Midbrain (tissue), 1 donor: ENCODE measurements at places on chromosomes 4 and X.
A peak's percentile ranks its signal among the peaks of the same experiment; 100 is the strongest.

GRCh38 chr4:39942507-39942906 lies 35.2 kb downstream of the PDS5A start:
- no peak for DNase-seq

GRCh38 chr4:141686879-141687278 lies 50.5 kb downstream of the IL15 start:
- DNase-seq = no peak

DNA sequence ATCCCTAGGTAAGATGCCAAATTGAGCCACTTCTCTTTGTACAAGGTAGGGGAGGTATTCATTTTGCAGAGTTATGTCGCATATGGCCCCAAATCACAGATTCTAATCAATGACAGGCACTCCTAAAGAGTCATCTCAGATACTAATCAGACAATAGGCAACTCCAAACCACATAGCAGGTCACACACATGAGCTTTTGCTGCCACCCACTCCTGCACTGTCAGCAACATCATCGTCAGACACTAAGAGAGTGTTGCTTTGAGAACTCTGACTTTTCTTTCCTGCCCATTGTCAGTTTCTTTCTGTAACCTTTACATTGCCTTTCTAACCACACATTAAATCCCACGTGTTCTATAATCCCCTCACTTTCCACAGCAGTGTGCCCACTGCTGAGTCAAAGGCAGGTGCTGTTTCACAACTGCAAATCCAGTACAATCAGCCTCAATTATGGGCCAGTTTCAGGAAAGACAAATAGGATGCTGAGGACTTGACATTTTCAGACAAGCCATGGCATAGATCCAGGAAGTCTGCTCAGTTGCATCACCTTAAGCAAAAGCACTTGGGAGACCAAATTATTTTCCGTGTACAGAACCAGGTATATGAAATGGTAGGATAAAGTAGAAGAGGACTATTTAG lies 23.5 kb downstream of the TMEM31 start:
- DNase-seq = no peak

GRCh38 chr4:106981431-106981830 lies 54.7 kb downstream of the DKK2 start:
- no peak for DNase-seq

- DNase-seq = no peak
These were observed 36.9 kb downstream of the COQ2 start for GRCh38 chr4:83247415-83248357.

DNA sequence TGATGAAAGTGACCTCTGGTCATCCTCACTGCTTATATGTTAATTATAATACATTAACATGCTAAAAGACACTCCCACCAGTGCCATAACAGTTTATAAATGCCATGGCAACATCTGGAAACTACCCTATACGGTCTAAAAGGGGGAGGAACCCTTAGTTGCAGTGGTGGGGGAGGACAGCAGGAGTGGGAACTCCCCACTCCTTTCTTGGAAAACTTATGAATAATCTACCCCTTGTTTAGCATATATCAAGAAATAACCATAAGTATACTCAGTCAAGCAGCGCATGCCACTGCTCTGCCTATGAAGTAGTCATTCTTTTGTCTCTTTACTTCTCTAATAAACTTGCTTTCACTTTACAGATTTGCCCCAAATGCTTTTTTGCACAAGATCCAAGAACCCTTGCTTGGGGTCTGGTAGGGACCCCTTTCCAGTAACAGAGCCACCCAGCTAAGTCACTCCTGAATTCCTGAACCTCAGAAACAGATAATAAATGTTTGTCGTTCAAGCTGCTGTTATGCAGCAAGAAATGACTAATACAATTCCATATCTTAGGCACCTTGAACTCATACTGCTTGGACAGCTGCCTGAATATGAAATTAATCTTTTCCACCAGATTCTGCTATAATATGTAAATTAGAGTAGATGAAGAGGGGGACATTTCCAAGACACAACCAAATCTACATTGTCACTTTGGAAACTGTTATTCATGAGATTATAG lies 14.4 kb upstream of the REPS2 start:
- no peak for DNase-seq

DNA sequence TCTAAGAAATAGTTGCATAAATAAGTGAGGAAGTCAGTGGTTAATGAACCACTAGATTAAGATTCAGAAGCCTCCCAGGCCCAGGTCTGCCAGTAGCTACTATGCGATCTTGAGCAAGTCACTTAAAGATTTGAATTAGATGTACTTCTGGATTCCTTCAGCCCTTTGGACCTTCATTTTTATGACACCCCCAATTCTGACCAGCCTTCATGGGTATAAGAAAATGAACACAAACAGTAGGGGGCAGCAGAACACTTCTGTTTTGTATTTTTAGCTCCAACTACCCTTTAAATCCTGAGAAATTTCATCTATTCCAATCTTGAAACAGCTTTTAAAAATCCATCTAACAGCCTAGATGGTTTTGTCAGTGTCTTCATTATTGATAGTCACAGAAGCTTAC lies 19.0 kb downstream of the TMEM47 start:
- DNase-seq = peak; percentile 21

DNA sequence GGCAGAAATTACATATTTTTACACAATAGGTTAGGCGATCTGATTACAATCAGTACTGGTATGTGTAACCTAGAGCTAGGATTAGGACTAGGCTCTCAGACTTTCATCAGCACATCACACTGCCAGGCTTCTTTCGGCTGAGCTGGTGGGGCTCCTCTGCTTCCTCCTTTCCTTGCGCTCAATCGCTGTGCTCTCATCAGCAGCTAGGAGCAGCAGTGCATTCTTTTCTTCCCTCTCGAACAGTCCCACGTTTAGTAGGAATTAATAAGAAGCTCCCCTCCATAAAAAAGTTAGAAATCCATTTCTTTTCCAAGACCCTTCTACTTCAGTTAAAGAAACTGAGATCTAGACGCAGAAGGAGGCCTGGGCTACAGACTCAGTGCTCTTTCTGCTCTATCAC lies 350.4 kb downstream of the SPRY1 start:
- DNase-seq = no peak

DNA sequence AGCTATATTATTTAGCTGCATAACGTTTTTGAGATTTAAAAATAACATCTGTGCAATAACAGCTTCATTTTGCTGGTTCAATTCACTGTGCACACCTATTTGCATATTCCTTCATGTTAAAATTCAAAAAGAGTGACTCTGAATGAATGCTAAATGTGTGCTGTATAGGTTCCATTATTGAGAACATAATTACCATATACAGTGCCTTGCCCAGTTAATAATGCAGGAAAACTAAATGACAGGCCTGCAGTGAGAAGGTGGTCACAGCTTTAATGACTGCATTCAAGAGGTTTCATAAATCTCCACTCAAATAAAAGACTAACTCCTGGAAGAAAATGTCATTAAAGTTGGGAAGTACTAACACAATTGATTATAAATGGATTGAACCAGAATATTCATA lies 1183.2 kb upstream of the ADGRL3 start:
- no peak for DNase-seq

GRCh38 chr4:134955059-134955458 lies 753.5 kb upstream of the PABPC4L start:
- DNase-seq = no peak

GRCh38 chr4:54645830-54646229 lies 11.9 kb upstream of the KIT start:
- no peak for DNase-seq

- no peak for DNase-seq
These were observed 42.0 kb downstream of the LGI2 start for GRCh38 chr4:24988776-24989175.

DNA sequence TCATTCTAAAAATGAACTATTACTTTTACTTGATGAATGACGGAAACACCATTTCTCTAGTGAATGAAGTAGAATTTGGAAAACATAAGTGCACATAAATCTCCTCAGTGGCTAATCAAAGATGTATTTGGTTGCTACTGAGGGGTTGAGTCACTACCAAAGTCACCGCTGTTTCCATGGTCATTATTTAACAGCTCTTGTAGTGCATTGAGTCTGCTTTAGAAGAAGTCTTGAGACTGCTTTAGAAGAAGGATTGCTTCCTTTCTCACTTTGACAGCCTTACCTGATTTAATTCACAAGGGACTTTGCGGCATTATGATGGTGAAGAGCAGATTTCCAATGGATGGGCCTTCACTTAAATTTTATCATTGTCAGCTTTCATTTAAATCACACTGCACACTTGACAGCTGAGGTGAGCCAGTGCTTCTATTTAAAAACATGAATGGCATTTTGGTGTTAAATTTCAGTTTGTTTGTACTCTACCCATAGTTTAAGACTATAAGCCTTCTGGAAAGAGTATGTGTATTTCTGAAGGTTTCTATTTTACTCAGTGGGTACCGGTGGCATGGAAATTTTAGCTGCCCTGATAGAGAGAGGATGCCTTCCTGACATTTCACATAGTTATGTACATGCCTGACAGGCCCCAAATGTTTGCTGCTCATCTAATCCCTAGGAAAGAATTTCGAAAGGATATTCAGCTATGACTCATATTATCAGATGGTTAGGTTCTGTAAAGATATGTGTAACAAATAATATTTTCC lies 9.5 kb downstream of the ASB5 start:
- DNase-seq = no peak

GRCh38 chr4:185479507-185479971 lies 8.0 kb upstream of the CCDC110 start:
- no peak for DNase-seq

- no peak for DNase-seq
These were observed 20.6 kb downstream of the SH3D19 start for GRCh38 chr4:151304755-151305154.

- no peak for DNase-seq
These were observed 214.5 kb downstream of the KCNIP4 start for GRCh38 chr4:21733894-21734630.

DNA sequence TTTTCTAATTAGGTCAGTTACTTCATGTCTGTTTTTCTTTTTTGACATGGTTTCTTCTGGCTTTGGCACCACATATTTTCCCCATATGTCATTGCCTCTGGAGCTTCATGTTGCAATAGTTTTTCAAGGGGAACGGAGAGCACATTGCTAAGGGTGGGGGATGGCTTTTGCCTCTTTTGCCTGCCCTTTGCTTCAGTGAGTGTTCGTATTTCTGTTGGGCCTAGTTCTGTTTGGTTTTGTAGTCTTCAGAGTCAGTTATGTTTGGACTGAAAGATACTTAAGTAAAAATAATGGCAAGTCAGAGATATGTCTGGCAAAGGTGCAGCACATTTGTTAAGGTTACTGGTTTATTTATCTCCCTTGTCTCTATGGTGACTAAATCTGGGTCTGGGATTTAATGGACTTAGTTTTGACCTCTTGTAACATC lies 29.1 kb downstream of the FHL1 start:
- DNase-seq = no peak

- no peak for DNase-seq
These were observed 23.8 kb upstream of the RAPGEF2 start for GRCh38 chr4:159079074-159079473.

DNA sequence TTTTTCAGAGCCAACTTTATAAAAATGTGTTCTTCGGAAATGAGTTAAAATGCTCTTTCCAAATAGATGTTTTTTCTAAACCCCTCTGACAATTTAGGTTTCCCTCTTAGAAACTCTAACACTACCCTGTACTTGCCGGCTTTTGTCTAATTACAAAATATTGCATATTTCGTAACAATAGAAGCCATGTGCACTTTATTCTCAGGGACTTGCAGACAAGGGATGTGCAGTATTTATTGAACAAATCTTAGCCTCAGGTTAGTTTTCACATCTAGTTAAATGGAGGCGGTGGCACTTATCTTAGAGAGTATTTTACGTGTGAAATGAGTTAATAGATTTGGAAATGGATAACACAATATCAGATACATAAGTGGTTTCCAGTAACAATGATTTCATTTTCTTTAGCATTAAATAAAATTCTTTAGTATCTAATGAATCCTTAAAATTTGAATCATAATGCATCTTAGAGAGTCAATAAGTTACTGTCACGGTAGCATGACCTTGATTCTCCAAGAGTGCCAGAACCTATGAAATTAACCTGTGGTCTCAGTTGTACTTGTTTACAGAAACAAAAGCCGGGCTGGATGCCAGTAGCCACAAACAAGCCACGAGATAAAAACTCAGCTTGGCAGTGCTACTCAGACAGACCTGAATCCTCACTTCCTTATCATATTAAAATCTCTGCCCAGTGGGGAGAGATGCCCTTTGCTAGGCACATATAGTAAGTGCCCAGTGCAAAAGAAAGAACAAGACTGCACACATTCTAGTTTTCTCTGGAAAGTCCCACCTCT lies 772 bp upstream of the PABPC4L start:
- no peak for DNase-seq

GRCh38 chrX:22575161-22575845 lies 302.6 kb downstream of the CBLL2 start:
- DNase-seq = no peak

DNA sequence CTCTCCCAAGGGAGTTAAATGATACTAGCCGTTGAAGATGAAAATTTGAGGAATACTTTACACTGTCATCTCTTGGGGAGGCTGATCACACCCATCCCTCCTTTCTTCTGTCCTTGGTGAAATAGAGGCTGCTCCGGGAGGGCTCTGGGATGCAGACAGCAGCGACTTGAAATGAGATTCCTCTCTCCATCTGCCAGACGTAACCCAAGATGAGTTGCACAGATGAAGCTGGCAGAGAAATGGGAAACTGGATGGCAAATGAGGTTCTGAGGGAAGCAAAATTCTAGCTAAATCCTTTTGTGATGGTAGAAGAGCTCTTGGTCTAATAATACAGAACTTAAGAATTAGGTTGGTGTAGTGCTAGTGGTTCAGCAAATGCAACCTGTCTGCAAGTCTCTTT lies 201.4 kb downstream of the AASDH start:
- DNase-seq = no peak

DNA sequence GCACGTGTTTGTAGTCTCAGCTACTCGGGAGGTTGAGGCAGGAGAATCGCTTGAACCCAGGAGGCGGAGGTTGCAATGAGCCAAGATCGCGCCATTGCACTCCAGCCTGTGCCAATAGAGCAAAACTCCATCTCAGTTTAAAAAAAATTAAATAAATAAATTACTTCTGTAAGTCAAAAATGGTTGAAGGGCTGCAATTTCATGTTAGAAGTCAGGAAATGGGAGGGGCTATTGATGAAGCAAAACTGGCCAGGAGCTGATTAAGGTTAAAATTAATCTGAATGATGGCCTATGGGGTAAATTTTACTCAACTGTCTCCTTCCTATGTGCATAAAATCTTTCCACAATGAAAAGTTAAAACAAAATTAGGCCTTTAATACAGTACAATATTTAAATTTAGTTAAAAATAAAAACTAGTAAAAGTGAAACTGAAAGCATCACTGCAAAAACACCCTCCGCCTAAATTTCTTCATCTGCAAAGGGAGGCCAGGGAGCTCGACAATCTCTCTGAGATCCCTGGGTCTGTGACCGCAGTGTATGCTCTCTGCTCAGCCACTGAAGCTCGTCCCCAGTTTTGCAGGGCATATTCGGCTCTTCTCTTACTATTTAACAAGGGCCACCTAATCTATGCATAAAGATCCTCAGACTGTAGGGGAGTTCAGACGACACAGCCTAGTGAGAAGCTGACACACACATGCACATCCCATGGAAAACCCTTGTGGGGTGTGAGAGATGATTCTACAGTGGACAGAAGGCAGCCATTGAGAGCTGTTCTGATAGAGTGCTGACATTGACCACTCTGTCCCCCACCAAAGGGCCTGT lies 57.2 kb downstream of the IRF2 start:
- no peak for DNase-seq
